ENCODE measurements at places on chromosomes 4 and X. TPM values are rescaled to one million over a fixed set of nuclear protein-coding genes. Genes with fewer than 3 reads are reported as not detected.

DNA sequence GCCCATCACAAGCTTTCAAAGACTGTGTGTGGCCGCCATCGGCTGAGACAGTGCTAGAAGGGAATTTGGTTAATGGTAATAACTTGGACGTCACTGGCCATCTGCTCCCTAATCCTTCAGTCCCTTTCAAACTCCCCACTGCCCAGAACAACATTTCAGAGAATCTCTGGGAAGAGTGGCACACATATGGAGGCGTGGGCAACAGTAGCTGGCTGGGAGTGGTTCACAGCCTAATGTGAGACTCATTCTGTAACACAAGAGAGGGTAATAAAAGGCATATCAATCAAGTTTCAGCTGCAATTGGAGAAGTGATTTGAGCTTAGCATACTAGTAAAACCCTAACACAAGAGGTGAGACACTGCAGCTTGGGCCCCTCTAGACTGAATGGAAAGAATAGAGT, 15.4 kb downstream of the SMIM10 start:
- no peak for DNase-seq

GAGE12F gene
- total RNA-seq: not detected

- DNase-seq: peak; percentile 33
These were observed 2.1 kb downstream of the UCHL1 start for GRCh38 chr4:41258783-41259182.

DNA sequence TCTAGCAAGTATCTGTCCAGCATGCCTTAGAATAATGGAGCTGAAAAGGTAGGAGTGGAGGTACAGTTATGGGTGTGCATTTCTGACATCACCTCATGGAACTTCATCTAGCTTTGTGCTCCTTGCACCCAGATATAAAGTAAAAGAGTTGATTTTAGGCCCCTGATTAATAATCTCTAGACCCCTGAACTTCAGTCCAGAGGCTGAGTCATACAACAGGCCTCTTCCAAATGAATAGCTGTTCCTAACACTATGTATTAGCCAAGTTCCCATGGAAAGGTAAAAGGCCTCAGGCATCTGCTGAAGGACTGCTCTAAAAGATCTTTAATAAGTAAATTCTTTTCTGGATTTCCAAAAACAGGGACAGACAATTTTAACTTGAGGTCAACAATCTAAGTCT, 16.2 kb downstream of the TBC1D9 start:
- DNase-seq: peak; percentile 59

DNA sequence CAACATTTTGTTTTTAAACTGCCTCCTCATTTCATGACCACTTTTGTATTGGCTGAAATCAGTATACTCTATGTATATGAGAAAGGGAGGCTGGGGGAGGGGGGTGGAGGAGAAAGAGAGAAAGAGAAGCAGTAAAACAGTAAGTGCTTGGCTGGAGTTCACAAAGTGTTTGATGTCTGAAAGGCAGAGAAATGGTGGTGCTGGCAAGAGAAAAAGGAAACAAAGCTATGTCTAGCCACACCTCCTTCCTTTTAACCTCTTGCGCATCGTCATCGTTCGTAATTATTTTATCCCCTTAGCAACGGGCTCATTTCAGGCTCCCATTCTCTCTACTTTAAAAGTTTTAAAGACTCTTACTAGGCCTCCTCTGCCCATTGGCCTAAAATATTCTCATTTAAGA, 25.6 kb downstream of the RPA4 start:
- DNase-seq: no peak

DNA sequence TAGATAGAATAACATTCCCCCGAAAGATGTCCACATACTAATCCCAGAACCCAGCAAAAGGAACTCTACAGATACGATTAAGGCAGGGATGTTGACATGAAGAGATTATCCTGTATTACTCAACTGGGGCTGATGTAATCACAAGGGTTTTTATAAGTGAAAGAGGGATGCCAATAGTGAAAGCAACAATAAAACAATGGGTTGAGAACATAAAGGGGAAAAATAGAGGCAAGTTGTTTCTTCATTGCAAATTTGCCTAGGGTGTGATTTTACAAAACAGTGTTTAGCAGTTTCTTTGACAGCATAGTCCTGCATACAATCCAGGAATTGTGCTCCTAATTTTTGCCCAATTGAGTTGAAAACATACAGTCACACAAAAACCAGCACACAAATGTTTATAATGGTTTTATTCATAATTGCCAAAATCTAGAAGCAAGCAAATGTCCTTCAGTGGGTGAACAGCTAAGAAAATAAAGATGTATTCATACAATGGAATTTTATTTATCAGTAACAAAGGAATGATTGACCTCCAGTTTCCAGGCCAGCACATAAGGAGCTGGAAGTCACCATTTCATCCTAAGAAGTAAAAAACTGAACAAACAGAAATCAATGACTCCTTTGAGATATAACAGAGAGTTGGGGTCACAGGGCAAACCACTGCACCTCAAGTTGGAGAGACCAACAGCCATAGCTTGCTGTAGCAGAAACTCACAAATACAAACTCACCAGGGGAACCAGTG, 107.2 kb downstream of the CENPC start:
- DNase-seq: peak; percentile 53

- no peak for DNase-seq
These were observed 48.4 kb downstream of the ANXA3 start for GRCh38 chr4:78599931-78600375.

GRCh38 chrX:113929004-113929403, 654.9 kb upstream of the HTR2C start:
- no peak for DNase-seq

DNA sequence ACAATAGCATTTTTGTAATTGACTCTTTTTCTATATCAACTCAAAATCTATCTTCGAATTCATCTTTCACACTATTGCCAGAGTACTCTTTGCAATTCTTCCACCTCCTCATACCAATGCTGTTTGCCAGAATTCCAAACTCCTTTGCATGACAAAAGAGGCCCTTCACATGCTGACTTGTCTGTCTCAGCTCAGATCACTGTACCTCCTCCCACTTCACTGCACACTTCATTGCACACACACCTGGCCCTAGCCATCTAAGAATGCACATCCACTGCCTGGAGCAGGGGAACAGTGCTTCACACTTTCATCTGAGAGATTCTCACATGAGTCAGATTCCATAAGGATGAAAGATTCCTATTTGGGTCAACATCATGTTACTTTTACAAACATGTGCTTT, 56.5 kb downstream of the PRDM5 start:
- DNase-seq: peak; percentile 33

GRCh38 chr4:120921456-120922380, 808 bp downstream of the PRDM5 start:
- no peak for DNase-seq

DNA sequence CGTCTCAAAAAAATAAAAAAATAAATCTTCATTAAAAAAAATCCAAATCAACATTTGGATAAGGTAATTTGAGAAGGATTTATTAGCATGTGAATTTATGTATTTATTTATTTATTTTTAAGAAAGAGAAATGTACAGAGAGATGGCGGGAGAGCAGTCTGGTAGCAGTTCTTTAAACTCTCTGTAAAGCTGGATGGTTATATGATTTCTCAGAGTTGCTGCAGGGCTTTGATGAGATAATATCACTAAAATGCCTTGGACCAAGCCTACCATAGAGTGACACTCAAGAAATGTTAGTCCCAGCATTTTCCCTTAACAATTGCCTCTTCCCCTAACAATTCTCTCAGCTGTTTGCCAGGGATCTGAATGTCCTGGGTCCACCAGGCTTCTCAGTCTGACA, 103.4 kb upstream of the LNX1 start:
- DNase-seq: no peak

- DNase-seq: no peak
These were observed 431.0 kb downstream of the SMARCA1 start for GRCh38 chrX:129092242-129092641.

DNA sequence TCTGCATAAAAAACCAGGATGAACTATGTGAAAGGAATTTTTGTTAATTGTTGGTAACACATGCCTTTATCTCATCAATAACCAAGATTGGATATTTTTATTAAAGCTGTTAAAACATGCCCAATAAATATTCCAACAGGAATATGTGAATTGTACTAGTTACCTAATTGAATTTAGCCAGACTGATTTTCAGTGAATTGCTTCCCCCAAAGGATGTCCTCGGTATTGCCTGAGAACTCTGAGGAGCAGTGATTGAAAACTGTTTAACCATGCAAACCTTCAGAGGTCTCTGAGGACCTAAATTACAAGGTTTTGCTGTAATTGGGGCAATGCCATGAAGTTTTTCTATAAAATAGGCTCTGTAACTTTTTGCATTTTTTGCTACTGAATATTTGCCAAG, 66.6 kb downstream of the BLTP1 start:
- no peak for DNase-seq

ATP1B4 gene
- total RNA-seq: not detected

GRCh38 chr4:115418635-115419396, 305.4 kb upstream of the NDST4 start:
- no peak for DNase-seq

- DNase-seq: no peak
These were observed 63.3 kb downstream of the EFNB1 start for GRCh38 chrX:68892134-68892533.

Data from epithelial cell of proximal tubule (primary cell).